Endodermal cell (in vitro differentiated cells): ENCODE measurements at places on chromosomes 7 and 10.

- no peak for DNase-seq
Observed at GRCh38 chr7:138745189-138745588, 44.0 kb upstream of the SVOPL start.

- no peak for DNase-seq
Observed at GRCh38 chr10:53997953-53998352, 803.1 kb downstream of the PCDH15 start.

- no peak for DNase-seq
Observed at GRCh38 chr10:87578842-87579401, 74.2 kb downstream of the MINPP1 start.

DNA sequence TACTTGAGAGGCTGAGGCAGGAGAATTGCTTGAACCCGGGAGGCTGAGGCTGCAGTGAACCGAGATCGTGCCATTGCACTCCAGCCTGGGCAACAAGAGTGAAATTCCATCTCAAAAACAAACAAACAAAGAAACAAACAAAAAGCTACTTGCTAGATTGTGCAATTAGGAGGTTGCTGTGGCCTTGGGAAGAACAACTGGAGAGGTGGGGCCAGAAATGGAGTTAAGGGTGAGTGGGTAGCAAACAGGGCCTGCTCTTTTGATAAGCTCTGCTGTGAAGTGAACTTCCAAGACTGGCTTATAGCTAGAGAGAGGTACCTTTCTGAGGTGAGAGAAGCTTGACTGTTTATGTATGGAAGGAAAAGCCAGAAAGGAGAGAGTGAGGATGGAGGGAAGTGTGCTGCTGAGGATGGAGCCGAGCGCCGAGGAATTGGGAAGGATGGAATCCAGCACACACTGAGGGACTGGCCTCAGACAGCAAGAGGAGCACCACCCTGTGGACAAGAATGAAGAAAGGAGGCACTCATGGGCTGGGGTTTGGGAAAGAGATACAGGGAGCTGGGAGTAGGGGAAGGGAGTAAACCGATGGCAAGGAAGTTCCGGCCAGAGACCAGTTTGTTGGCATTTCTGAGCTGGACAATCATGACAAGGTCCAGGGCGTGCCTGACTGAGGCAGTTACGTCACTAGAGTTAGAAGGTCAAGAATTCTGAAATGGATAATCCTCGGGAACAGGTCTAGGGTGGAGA, 7.0 kb upstream of the RPEL1 start:
- DNase-seq: peak; percentile 84

- DNase-seq: no peak
Observed at GRCh38 chr10:81096558-81096957, 558.9 kb downstream of the SH2D4B start.

GRCh38 chr10:17836942-17837341, 27.8 kb downstream of the MRC1 start:
- peak; percentile 86 for DNase-seq

- DNase-seq: no peak
Observed at GRCh38 chr7:100677308-100678267, 4.0 kb downstream of the GNB2 start.

DNA sequence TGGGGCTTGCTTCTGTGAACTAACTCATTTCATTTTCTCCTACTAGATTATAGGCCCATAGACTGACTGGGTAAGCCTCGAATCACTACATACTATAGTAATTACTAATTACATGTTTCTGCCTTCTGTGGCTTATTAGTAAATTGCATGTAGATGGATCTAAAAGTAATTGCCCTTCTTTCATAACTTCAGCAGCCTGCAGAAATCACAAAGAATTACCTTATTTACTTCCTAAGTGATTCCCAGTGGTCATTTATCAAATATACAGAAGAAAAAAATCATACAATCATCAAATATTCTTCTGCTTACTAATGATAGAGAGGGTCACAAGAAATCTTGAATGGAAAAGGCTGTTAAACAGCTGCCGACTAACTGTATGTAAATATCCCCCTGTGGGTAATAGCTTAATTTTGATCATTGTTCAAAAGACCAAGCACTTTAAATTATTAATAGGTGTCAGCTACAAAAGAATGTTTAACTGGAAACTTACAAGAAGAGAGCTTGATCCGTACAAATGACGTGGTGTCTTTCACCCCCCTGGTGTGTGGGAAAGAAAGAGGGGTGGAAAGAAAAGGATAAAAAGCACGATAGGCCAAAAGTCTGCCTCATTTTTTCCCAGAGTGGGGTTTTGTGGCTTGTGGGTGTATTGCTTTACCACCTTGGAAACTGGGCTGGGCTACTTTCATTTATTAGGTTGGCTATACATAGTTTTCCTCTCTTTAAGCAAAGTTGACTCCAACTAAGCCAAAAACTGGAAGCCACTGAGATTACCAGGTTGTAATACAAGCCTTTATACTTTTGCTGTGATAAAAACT, 361.8 kb upstream of the ZMIZ1 start:
- no peak for DNase-seq

DNA sequence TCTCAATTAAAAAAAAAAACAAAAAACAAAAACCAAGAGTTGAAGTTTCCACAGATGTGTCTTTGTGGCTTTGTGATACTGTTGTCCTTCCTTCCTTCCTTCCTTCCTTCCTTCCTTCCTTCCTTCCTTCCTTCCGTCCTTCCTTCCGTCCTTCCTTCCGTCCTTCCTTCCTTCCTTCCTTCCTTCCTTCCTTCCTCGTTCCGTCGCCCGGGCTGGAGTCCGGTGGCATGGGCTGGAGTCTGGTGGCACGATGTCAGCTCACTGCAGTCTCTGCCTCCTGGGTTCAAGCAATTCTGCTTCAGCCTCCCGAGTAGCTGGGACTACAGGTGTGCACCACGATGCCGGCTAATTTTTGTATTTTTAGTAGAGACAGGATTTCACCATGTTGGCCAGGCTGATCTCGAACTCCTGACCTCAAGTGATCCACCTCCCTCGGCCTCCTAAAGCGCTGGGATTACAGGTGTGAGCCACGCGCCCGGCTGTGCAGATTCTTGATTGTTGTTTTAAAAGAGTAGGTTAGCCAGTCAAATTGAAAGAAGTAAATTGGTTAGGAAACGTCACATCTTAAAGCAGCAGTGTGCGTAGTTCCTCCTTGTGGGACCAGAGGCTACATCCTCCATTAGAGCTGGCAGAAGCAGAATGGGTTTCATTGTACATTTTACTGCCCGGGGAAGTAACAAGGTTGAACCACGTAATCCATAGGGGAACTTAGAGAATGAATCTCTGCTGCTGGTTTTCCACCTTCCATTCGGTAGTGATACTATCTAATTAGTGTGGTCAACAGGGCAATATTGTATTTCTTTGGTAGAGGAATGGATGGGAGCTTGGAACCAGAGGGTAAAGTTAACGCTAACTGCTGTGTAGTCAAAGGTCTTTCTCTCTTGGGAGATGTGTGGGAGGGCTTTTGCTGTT, 20.6 kb downstream of the DNAJB6 start:
- no peak for DNase-seq

- DNase-seq: no peak
Observed at GRCh38 chr7:12303062-12303461, 92.0 kb downstream of the TMEM106B start.

GRCh38 chr7:137684316-137684715, 162.5 kb downstream of the DGKI start:
- no peak for DNase-seq

DNA sequence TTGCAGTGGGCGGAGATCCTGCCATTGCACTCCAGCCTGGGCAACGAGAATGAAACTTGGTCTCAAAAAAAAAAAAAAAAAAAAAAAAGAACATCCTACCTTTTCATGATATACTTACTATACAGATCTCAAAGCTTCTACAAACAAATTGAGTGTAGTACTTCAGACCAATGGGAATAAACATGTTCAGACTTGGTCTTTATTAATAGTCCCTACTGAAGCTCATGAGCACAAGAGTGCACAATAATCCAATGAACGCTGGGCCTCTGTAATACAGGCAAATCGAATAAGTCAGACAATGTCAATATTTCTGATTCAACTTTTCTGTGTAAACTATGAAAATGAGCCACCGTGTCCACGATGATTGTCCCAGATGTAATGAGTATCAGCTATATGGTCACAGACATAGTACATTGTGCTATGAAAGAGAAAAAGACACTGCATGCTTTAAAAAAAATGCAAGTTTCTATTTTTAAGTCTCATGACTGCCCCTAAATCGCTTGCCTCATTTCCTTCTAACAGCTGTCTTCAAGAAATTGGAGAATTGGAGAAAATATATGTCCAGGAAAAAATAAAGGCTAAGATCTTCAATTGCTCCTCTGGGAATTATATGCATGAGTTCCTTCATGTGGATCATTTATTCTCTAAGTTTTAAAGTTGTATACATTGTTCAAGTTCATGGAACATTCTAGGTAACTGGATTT, 64.0 kb upstream of the CTTNBP2 start:
- no peak for DNase-seq

GRCh38 chr7:22845221-22845834, 22.7 kb upstream of the TOMM7 start:
- DNase-seq: no peak

GRCh38 chr10:43124574-43125273, 13.5 kb upstream of the CSGALNACT2 start:
- DNase-seq: peak; percentile 33

DNA sequence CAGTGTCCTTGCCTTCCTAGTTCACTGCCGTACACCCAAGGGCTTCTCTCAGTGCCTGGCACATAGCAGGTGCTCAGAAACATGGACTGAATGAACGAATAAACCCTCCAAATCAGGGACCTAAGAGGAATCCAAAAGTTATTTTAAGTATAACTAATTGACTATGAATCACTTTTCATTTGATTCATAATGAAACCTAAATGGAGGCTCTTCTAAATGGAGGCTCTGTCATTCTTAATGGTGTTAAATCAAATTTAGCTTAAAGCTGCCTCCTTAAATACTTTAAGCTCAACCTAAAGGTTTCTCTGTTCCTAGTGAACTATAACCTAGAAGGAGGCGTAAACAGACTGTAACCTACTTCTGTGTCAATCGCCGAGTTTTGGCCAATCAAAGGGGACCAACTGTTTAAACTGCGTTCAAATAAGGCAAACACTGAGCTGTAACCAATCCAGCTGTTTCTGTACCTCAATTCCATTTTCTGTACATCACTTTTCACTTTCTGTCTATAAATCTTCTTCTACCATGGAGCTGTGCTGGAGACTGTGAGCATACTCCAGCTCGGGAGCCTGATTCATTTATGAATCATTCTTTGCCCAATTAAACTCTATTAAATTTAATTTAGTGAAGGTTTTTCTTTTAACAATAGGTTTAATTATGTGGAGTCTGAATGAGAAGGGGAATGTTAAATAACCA, 11.0 kb downstream of the PYROXD2 start:
- no peak for DNase-seq

DNA sequence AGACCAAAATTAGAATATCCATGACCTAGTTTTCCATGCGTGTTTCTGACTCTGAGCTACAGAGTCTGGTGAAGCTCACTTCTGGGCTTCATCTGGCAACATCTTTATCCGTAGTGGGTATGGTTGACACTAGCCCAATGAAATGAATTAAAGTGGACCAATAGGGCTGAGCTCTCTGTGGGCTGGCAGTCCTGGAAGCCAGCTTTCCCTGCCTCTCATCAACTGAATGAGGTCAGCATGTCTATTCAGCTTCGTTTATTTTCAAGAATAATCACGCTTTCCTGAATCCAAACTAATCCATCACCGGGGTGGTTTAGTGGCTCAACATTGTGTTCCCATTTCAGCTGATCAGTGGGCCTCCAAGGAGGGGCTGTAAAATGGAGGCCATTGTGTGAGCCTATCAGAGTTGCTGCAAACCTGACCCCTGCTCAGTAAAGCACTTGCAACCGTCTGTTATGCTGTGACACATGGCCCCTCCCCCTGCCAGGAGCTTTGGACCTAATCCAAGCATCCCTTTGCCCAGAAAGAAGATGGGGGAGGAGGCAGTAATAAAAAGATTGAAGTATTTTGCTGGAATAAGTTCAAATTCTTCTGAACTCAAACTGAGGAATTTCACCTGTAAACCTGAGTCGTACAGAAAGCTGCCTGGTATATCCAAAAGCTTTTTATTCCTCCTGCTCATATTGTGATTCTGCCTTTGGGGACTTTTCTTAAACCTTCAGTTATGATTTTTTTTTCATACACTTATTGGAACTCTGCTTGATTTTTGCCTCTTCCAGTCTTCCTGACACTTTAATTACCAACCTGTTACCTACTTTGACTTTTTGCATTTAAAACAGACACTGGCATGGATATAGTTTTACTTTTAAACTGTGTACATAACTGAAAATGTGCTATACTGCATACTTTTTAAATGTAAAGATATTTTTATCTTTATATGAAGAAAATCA, 35.5 kb downstream of the CAV1 start:
- DNase-seq: no peak

DNA sequence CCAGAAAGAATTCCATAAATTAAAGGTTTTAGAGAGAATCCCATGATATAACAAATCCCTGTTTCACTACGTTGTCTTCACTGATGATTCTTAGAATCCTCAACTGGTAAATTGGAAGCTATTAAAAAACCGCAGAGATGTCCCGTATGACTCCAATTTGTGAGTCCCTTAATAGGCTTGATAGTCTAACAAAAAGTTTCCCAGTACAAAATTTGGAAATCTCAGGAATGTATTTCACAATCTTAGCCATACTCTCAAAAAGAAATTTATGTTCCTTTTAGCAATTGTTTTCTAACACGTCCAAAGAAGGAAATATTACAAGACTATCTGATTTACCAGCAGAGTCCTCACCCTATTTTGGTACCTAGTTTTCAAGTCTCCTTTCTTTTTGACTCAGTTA, 2.5 kb downstream of the TES start:
- DNase-seq: no peak

GRCh38 chr7:74063223-74063641, 20.4 kb upstream of the LIMK1 start:
- DNase-seq: no peak

GRCh38 chr7:88116235-88116795, 103.5 kb downstream of the SRI start:
- no peak for DNase-seq

GRCh38 chr10:129161150-129161549, 305.9 kb upstream of the MGMT start:
- DNase-seq: peak; percentile 83

DNA sequence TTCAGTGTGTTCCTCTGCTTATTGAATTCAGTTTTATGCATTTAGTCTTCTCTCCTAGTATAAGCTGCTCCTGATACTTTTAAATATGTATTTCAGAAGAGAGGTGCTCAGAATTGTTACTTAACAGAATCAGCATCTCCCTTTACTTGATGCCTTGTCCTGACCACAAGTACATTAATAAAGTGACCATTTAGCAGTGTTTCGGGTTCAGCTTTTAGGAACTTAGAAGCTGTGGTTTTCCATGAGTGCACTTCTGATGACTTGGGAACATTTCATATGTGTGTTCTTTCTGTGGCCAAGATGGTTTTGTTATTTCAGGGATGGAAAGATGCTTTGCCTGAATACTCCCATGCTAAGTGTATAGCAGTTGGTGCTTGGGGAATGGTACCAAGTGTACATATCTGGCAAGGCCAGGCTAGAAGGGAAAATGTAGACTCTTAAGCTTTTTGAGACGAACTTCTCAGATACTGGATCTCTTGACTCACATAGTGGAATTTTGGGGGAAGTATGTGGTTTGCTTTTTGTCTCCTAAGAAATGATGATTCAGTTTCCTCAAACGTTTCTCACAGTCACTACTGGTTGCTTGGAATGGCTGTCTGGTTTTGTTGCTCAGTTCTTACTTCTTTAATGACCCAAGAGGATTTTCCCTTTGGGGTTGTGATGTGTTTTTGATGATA, 17.2 kb downstream of the SGPL1 start:
- DNase-seq: no peak

GRCh38 chr10:103709341-103709920, 145.9 kb downstream of the SH3PXD2A start:
- DNase-seq: no peak
